ENCODE measurements at places on chromosomes 12 and 14.
A peak's percentile ranks its signal among the peaks of the same experiment; 100 is the strongest.

- DNase-seq, result no peak
These were observed 16.5 kb downstream of the RBM19 start for GRCh38 chr12:113949321-113950305.

GRCh38 chr12:132114667-132115066 lies 29.5 kb downstream of the DDX51 start:
- no peak for DNase-seq

DNA sequence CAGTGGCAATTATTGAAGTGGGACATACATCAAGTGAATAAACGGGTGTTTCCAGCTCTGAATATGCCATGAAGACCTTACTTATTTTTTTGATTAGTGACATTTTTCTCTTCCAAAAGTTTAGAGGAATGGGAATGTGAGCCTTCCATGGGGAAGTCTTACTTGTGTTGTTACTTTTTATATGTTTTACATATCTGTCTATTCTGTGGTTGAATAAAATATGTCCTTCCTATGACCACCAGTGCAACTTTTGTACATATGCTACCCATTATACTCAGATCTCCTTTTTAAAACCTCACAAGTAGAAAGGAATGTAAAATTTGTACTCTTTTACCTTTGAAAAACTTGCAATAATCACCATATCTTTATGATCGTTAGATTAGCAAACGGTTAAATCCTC lies 132.7 kb downstream of the MSRB3 start:
- no peak for DNase-seq

DNA sequence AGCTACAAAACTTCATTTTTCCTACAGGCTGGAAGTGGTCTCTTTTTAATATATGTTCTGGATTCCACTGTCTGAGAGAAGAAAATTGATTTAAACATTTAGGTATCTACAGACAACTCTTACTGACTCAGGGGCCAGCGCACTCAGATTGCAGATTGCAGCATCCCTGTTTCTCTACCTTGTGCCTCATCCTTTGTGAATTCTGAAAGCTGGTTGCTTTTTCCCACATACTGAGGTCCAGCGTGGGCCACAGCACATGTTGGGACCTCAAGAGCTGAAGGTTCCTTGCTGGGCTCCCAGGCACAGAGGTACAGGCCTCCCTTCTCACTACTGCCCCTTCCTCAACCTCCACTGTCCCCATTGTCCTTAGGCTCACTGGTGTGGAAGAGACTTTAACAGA lies 101.7 kb upstream of the CCDC175 start:
- DNase-seq, result no peak

- peak; percentile 42 for DNase-seq
These were observed 4.5 kb upstream of the GMFB start for GRCh38 chr14:54493293-54493692.

DNA sequence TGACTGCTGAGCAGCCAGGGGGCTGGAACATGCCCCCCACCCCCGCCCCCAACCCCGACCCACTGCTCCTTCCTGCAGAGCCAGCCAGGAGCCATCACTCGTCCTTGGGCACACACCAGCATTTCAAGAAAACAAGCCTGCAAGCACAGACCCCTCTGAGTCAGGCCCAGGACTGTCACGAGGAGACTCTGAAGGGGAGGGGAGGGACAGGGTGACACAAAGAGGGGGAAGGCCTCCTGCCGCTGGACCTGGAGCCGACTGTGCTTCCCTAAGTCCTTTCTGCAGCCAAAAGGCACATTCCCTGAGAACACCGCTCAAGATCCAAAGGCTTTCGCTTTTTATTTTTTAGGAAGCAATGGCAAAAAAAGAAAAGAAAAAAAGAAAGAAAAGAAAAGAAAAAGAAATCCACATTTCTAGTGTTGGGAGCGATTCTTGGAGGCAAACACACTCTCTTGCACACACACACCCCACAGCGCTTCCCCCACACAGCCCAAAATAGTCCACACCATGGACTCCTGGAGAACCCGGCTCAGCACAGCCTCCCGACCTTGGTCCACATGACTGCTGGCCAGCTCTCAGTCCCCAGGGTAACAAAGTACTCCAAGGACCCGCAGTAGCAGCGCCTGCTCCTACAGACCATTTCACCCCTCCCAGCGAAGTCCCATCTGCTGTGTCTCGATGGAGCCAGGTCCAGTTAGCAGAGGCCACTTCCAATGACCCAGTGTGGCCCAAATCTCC lies 101.7 kb downstream of the DPF3 start:
- no peak for DNase-seq

GRCh38 chr12:95884998-95885397 lies 26.2 kb downstream of the SNRPF start:
- DNase-seq, result no peak

DNA sequence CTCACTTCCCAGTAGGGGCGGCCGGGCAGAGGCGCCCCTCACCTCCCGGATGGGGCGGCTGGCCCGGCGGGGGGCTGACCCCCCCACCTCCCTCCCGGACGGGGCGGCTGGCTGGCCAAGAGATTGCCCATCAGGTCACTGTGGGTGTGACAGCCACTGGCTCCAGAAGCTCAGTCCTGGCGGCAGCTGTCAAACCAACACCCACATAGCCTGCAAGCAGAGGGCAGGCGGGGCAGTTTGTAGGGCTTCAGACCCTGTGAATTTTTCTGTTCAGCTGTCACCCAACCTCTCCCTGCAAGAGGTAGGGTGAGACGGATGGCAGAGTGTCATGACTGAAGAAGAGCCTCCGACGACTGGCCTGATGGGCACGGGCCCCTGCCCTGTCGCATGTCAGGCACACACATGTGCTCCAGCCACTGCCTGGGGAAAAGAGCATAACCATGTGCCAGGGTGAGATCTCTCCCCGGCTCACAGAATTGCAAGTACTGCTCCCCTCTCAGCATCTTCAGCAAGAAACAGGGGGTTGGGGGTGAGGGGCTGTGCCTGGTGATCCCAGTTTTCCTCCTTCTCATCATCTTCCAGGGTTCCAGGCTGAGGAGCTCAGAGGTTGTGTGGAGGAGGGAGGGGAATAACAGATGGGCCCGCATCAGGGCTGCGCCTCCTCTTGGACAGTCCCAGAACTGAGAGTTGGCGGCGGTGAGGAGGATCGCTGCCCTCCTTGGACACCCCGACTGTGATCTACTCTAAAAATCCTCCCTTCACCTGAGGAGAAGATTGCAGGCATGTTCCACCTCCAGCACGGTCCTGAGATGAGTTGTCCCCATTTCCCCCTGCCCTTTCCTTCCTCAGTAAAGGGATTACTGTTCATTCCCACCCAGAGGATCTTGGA lies 11.2 kb upstream of the PRPH start:
- peak; percentile 82 for DNase-seq

DNA sequence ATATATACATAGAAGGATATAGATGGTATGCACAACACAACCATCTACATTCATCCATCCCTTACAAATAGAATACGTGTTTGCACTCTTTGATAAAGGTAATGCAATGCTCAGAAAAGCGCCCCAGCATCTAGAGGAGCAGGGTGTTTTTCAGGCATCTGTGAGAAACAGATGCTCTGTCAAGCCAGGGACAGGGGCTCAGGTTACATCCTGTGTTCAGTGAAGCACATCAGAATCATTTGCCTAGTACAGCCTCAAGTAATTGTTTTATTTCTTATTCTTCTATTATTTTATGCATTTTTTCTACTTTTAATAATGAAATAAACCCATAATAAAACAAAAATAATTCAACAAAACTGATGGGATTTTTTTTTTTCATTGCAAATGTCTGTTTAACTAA lies 50.5 kb upstream of the HIF1A start:
- peak; percentile 78 for DNase-seq

GRCh38 chr14:96627811-96628775 lies 125.9 kb downstream of the PAPOLA start:
- no peak for DNase-seq

DNA sequence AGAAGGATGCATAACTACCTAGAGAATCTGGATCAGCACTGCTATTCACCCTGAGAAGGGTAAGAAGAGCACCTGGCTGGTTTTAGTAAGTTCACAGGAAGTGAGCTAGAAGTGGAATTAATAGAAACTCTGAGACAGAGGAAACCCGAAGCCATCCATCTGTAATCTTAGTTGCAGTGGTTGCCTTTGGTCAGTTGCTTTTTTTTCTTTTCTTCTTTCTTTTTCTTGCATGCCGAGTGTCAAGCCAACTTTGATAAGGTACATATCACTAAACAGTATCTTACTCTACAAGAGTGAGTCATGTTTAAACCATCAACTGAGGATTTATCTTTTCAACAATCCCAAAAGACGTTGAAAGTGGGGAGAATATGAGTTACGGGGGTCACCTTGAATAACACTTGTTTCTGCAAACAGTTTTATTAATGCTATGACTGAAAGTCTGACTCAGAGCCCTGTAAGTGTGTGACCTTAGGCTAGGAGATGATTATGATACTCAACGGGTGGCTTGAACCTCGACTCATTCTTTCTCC lies 26.7 kb downstream of the C12orf75 start:
- no peak for DNase-seq

- DNase-seq, result no peak
These were observed 27.7 kb upstream of the TSPAN11 start for GRCh38 chr12:30898846-30899245.

DNA sequence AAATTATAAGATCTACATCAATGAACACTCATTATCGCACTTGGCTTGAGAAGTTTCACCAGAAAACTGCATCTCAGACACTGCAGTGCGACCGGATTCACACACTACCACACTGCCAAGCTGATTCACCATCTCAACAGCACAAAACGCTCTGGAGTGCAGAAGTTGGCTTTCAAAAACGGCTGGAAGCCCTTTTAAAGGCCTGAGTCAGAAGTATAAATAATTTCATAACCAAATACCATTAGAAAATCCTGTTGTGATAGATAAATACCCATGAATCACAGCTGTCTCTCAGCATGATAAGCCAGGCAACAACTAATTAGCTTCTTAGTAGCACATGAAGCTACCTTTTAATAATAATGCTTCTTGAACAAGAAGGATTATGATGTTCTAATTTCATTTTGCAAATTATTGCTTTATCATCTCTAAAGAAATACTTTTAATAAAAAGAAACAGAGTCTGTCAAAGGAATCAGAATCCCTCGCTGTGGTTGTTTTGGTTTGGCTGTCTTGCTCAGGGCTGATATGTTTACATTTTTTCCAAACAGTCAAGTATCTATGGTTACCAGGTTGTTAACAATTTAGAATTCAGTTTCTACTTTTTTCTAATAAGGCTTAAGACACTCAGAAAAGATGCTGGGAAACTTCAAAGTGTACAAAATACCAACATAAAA lies 51.2 kb downstream of the SLC2A13 start:
- DNase-seq, result no peak

- DNase-seq, result no peak
These were observed 265.1 kb downstream of the BTG1 start for GRCh38 chr12:91880528-91880927.

GRCh38 chr14:74697543-74697942 lies 15.3 kb downstream of the AREL1 start:
- DNase-seq, result no peak

DNA sequence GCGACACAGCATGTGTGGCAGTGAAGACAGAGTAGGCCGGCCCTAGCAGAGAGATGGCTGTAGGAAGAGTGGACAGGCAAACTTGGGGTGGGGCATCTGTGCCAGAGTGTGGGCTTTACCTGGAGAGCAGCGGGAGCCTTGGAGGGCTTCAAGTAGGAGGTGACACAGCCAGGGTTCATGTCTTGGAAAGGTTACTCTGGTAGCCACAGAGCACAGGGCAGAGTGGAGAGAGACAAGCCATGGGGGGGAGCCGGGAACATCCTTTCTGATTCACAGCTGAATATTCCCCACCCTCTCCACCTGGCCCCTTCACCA lies 53.5 kb upstream of the DIO3 start:
- DNase-seq, result no peak

DNA sequence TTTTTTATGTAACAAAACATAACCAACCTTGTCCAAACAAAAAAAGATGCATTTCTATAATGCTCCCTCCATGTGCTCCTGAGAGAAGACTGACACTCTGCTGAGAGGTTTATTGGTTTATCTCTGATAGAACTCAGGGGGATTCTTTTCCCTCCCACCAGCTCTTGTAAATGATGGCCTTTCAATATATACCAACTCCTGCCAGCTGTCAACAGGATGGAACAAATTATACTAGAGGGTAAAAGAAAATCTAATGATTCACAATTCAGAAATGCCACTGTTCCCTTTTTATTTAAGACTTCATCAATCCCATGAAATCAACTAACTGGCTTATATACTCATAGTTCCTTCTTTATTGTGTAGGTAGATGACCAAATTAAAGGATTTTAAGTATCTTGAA lies 25.4 kb downstream of the PSMC1 start:
- peak; percentile 23 for DNase-seq

GRCh38 chr12:18811273-18811672 lies 73.4 kb downstream of the CAPZA3 start:
- no peak for DNase-seq

DNA sequence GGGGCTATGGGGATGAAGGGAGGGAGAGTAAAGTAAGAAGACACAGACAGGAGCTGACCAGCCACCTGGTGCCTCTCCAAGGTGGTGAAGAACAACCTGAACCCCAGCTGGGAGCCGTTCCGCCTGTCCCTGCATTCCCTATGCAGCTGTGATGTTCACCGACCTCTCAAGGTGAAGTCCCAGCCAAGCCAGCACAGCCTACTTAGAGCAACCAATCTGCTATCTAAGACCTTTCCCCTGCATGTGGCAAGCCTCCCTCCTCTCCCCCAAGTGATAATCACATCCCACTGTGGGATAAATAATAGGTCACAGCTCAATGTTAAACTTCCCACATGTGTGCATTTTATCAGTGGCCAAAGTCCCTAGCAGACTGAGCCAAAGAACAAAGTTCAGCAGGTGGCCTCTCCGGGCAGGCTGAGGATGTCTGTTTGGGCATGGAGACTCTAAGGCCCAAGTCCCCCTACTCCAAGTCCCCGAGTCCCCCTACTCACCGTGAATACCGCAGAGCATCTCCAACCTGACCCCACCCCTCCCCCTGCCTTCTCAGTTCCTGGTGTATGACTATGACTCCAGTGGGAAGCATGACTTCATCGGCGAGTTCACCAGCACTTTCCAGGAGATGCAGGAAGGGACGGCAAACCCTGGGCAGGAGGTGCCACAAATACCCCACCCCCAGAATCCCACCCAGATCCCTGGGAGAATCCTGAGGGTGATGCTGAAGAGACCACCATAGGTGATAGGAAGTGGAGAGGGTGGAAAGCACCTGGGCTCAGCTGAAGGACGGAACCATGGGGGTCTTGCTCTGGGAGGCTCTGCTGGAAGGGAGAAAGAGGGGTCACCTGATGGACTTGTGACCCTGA lies 3.5 kb downstream of the CPNE6 start:
- peak; percentile 13 for DNase-seq
